ENCODE measurements at places on chromosomes 1 and 21. TPM values are rescaled to one million over a fixed set of nuclear protein-coding genes. Genes with fewer than 3 reads are reported as not detected.

GRCh38 chr1:236951672-236952071 is 52.6 kb downstream of the MT1HL1 start:
- no peak overlapping the region for H3K27ac ChIP-seq
- no peak overlapping the region for H3K4me3 ChIP-seq
- no peaks in the 10 kb centered on the region for H3K36me3 ChIP-seq
- peaks cover 24% of the 10 kb centered on the region for H3K27me3 ChIP-seq

GRCh38 chr1:184101571-184101970 is 50.0 kb downstream of the TSEN15 start:
- H3K4me3 ChIP-seq: no peak overlapping the region
- no peak overlapping the region for H3K27ac ChIP-seq
- H3K27me3 ChIP-seq: no peaks in the 10 kb centered on the region

DNA sequence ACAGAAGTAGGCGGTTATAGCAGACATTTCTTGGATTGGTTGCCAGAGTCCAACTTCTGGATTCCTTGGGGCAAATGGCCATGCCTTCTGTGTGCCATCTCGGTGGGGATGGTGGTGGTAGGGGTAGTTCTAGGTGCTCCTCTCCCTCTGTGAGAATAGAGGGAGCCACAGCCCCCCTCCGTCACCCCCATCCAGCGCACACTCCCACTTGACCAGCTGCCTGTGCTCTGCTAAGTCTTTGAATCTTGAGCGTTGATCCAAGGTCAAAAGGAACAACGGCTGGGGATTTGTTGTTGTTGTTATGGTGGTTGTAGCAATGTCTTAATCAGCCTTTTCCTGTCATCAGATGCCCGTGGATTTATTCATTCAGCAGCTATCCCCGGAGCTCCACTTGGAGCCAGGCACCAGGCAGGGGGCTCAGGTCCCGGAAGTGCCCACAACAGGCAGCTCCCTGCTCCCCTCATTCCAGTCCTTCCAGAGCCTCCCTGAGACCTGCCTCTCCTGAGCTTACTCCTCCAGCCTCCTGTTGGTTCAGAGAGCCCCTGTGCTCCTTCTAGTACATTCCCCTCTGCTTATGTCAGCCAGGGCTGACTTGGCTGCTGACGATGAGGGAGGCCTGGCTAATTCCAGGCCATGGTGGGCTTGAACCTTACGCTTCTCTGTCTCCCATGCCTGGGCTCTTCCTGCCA is 146.6 kb upstream of the WNT4 start:
- no peak overlapping the region for H3K27ac ChIP-seq
- H3K27me3 ChIP-seq: peaks cover 24% of the 10 kb centered on the region
- H3K36me3 ChIP-seq: no peaks in the 10 kb centered on the region
- no peak for DNase-seq

The RGS1 gene
- 8.4 TPM for total RNA-seq

All from activated naive CD8-positive, alpha-beta T cell treated with anti-CD3 and anti-CD28 coated beads for 36 hours (primary cell).